ENCODE measurements at places on chromosomes 6 and 20. TPM values are rescaled to one million over a fixed set of nuclear protein-coding genes. Genes with fewer than 3 reads are reported as not detected.

The BMP7 gene
- not detected for total RNA-seq

The CMTR1 gene
- 21.2 TPM for total RNA-seq

The C4B gene
- 1.5 TPM for total RNA-seq

The CD40 gene
- 4.4 TPM for total RNA-seq

The ARMH2 gene
- not detected for total RNA-seq

Measured in bronchus fibroblast of lung (primary cell).